ENCODE measurements at places on chromosomes 3 and 15.

GRCh38 chr15:85458764-85459163 lies 78.4 kb downstream of the AKAP13 start:
- no peak for DNase-seq

GRCh38 chr3:191237047-191237882 lies 38.2 kb downstream of the OSTN start:
- DNase-seq, result no peak

DNA sequence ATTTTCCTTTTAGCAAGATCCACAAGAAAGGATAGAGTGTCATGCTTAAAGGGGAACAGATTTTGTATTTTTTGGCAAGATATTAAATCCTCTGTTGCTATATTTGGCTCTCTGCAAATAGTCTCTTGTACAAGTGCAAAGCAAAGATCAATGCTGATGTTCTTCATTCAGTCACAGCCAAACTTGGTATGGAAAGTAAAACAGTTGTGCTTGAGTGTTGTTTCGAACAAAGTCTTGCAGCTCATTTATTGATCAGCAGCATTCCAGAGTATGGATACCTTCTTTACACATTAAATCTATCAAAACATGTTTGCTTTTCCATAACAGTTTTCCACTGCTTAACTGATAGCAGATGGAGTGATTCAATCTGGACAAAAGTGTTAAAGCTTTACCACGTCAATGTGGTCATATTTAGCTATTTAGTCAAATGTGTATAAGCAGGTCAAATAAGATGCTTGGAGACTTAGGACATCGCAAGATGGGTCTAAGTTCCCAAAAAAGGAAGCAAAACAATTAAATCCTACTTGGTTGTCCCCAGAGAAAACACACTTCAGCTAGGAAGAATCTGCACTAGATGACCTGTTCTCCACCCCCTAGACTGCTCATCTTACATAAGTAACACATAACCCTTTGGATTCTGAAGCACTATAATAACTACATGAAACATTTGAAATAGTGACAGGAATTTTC lies 52.4 kb downstream of the VGLL3 start:
- DNase-seq, result no peak

DNA sequence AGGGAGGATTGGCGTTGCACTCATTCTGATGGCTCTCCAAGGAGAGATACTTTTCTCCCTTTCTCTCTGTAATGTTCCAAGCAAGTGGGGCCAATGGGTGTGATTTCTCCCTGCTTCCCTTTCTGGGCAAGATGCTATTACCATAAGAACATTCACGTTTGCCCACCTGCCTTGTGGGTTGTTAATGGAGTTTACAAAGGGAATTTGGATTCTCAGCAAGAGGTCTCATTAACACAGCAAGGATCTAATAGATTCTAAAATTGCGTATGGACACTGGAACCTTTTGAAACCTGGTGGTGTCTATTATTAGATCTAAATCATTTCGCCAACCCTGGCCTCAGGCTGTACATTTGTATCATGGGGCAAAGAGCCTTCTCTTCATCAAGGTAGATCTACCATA lies 74.1 kb downstream of the SLCO3A1 start:
- DNase-seq, result no peak

DNA sequence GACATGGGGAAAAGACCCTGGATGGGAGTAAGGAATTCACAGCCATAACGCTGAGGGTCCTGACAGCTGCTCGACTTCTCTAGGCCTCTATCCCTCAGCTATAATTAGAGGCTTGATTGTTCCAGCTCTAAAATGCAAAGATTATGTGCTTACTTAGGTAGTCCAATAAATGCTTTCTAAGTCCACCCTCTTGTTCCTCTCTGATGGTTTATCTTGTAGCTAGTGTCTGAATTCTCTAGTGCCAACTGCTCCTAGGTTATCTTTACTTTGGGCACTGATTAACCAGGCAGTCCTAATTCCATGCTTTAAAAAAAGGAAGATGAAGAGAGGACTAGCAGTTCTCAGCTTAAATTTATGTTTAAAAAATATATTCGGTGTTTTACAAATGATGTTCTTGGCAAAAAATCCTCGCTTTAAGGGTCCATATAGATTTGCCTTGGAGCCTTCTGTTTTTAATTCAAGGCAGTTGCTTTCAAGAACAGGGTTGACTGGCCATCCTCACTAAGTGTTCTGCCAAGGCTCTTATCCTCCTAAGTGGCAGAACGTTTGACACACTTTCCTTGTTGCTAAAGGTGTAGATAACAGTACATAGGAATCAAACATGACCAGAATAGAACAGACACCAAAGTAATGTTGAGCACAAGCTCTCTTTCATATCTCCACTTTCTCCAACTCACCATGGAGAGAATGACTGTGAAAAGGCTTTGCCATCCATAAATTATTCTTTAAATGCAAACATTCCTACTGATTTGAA lies 60.6 kb downstream of the THRB start:
- no peak for DNase-seq

- DNase-seq, result no peak
These were observed 156.2 kb downstream of the NLGN1 start for GRCh38 chr3:173553635-173554280.

GRCh38 chr3:160857476-160858119 lies 101.6 kb downstream of the PPM1L start:
- DNase-seq, result no peak

GRCh38 chr3:99418709-99419108 lies 219.7 kb upstream of the COL8A1 start:
- DNase-seq, result no peak

DNA sequence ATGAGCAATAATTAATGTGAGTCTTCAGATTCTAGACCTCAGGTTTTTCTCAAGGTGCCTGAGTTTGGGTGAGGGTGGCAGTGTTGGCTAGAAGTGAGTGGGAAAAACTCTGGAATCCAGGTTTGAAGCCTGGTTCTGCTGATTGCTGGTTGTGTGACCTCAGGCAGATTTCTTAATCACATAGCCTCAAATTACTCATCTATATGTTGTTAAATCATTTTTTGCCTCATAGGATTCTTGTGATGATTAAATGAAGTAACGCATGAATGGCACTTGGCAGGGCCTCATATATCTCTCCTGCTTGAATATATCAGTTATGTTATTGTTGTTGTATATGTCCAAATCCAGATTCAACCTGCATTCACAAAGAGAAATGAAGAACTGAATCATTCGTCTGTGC lies 60.5 kb downstream of the NR2F2 start:
- DNase-seq, result no peak

DNA sequence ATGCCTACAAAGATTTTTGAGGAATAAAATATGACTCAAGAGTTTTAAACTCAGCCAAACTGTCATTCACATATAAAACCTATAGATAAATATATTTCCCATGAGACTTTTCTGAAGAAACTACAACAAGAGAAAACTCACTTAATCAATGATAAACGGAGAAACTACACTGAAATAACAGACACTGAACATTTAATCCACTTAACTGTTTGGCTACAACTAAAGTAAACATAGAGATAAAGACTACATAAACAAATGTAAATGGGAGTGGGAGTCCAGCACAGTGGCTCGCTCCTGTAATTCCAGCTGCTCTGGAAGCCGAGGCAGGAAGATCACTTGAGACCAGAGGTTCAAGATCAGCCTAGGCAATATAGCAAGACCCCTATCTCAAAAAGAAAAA lies 79.2 kb downstream of the MEX3B start:
- DNase-seq, result no peak

DNA sequence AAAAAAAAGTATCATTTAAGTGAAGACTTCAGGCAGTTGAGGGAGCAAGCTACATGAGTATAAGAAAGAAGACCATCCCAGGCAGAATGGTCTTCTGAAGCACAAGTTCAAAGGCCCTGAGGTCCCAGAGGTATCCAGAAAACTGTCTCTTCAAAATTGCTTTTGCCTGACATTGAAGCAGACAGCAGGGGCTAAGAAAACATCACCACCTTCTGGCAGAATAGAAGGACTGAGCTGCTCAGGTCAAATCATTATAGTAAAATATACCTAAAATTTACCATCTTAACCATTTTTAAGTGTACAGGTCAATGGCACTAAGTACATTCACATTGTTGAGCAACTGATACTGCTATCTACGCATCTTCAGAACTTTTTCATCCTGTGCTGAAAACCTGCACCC lies 16.4 kb downstream of the GPR160 start:
- no peak for DNase-seq

DNA sequence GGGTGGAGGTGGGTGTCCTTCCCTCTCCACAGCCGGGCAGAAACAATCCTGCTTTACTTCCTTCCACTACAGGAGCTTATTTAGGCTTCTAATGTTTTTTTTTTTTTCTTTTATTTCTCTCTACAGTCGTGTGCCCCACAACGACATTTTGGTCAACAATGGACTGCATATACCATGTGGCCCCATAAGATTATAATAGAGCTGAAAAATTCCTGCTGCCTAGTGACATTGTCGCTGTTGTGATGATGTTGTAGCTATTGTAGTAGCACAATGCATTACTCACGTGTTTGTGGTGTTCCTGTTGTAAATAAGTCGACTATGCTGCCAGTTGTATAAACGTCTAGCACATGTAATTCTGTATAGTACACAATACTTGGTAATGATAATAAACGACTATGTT lies 153.7 kb downstream of the IL20RB start:
- DNase-seq, result no peak

DNA sequence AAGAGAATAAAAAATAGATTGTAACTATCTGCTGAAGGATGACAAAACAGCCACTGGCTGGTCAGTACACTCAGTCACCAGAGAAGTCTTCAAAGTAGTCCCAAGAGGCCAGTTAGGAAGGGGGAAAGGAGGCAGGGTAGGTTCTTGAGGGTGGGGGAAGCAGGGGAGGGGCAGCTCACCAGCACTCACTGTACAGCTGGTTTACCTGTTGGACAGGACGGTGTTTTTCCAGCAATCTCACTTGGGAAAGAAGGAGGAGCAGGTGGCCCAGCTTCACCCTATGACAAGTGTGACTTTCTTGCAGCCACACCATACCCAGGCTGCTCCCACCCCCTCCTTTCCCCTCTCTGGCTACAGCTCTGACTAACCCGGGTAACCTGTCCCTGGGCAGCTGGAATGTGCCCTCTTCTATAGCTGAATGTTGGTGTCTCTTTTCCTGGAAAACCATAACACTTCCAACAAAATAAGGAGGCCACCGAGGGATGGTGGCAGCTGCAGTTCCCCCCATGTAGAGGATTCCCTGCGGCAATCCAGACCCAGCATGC lies 203.4 kb upstream of the NSMCE3 start:
- no peak for DNase-seq

DNA sequence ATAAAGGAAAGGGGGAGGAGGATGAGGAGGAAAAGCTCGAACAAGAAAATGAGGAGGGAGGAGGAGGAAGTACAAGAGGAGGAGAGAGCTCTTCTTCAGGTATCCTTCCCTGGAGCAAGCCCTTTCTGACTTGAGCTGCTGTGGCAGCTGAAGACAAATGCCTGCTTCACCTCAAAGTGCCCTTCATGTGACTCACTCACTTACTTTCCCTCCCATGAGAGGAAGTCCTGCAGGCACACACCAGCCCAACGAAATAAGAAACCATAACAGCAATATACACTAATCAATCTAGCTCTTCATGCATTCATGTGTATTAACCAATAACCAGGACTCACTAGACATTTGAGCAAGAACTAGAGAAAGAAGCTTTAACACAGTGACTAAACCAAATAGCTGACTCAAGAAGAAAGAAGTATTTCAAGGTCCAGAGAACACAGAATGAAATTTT lies 251.9 kb downstream of the IGSF11 start:
- DNase-seq, result no peak

DNA sequence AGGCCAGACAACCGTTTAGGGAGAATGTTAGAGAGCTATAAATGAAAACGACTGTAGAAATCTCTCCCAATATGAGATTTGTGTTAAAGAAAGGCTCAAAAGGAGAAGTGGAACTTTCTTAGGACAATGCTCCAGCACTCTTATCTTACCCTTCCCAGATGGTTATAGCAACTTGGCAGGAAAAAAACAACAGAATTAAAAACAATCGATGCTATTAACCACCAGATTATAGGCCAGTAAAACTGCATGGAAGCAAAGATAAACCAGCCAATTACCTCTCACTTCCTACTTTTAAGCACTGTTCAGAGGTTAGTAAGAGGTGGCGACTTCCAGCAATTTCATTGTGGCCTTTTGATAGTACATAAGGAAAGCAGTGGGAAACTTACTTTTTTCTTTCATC lies 72.9 kb downstream of the TMCC1 start:
- no peak for DNase-seq

DNA sequence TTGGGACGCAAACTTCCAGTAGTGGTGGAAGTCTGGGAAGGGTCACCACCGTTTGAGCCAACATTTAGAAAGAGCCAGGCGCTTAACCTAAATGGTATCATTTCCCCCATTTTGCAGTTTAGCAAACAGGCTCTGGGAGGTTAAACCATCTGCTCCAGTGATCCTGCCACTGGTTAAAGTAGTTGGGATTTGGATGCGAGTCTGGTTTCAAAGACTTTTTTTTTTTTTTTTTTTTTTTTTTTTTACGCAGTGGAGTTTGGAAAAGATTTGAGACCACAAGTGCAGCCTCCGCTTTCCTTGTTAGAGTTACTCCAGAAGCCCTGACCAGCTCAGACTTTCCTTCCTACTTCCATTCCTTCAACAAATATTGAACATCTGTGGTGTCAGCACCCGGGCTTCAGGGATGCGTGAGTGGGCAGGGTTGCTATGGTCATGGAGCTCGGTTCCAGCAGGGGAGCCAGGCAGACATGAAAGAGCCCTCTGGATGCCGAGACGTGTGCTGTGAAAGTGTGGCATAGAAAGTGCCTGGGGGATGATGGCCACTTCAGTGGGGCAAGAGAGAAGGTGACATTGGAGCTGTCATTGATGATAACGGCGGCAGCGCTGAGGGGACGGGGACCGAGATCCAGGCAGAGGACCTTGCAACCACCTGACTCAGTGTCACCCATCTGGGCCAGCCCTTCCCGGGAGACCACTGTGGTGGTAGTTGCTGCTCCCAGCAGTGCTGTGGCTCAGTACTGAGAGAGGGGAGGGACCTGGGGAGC lies 1.1 kb upstream of the RNU6-1 start:
- DNase-seq, result no peak

DNA sequence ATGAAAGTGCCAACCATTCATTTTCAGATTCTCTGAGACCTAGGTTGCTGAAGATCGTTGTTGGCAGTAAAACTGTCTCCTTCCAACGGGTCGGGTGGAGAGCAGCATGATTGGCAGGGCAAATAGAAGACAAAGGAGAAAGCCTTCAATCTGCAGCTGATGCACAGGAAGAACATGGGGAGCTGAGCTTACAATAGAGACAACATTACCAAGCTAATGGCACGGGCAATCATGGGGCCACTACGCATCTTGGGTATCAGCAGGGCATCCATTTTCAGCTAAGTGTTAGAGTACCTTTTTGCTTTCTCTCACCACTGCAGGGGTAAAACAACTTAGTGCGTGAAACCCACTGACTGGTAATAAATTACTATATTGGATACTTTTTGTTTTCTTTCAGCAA lies 114.8 kb downstream of the WDR72 start:
- DNase-seq, result no peak

- no peak for DNase-seq
These were observed 5.2 kb downstream of the SIAH2 start for GRCh38 chr3:150757768-150758167.

DNA sequence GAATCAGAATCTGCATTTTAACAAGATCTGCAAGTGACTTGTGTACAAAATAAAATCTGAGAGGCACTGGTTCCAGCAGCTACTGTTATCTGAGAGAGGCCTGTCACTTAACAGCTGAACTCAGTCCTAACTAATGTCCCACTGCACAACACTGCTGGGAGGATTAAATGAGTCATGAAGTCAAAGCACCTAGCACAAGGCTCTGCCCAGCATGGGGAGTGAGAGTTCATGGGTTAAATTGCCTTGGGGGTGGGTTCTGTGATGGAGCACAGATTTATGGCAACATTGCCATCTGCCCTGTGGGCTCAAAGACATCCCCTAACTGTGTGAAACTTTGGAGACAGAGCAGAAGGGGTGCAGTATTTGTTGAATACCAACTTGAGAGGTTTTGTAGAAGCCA lies 250.9 kb downstream of the PLCL2 start:
- DNase-seq, result no peak

- no peak for DNase-seq
These were observed 26.4 kb upstream of the GABPB1 start for GRCh38 chr15:50381438-50381837.

Data from T-helper 2 cell (primary cell).